SJCRH30 (cell line): ENCODE measurements at places on chromosomes 1 and 21. TPM values are rescaled to one million over a fixed set of nuclear protein-coding genes. Genes with fewer than 3 reads are reported as not detected.

Gene C1orf216
- total RNA-seq, result 9.7 and 12.5 TPM in 2 replicates

Gene AUNIP
- 28.9 and 34.3 TPM in 2 replicates for total RNA-seq

- H3K27ac ChIP-seq, result no peak overlapping the region
- H3K4me1 ChIP-seq, result no peaks in the 10 kb centered on the region
Measured at GRCh38 chr1:51930329-51930728, 51.8 kb upstream of the NRDC start.

- H3K36me3 ChIP-seq, result no peaks in the 10 kb centered on the region
- peaks cover 22% of the 10 kb centered on the region for H3K4me1 ChIP-seq
Measured at GRCh38 chr1:114691061-114691460, 4.3 kb downstream of the AMPD1 start.
